Mesangial cell (primary cell): ENCODE measurements at places on chromosomes 5 and 9. TPM values are rescaled to one million over a fixed set of nuclear protein-coding genes. Genes with fewer than 3 reads are reported as not detected.

ACOT12 gene
- total RNA-seq = not detected in 2 replicates

IGFBPL1 gene
- 1.8 and 8.6 TPM in 2 replicates for total RNA-seq

SPINK1 gene
- not detected in 2 replicates for total RNA-seq

SLC6A3 gene
- total RNA-seq = not detected in 2 replicates

NEUROG1 gene
- not detected in 2 replicates for total RNA-seq

ZCCHC10 gene
- 8.8 and 20.8 TPM in 2 replicates for total RNA-seq

GABRA6 gene
- total RNA-seq = not detected in 2 replicates

EGFL7 gene
- total RNA-seq = 20.4 and 27.0 TPM in 2 replicates

LCN9 gene
- total RNA-seq = not detected in 2 replicates

MARCHF3 gene
- total RNA-seq = 1.5 and 3.1 TPM in 2 replicates

ADAMTS6 gene
- total RNA-seq = 8.5 and 13.4 TPM in 2 replicates
